ENCODE measurements at places on chromosomes 7 and 10.

DNA sequence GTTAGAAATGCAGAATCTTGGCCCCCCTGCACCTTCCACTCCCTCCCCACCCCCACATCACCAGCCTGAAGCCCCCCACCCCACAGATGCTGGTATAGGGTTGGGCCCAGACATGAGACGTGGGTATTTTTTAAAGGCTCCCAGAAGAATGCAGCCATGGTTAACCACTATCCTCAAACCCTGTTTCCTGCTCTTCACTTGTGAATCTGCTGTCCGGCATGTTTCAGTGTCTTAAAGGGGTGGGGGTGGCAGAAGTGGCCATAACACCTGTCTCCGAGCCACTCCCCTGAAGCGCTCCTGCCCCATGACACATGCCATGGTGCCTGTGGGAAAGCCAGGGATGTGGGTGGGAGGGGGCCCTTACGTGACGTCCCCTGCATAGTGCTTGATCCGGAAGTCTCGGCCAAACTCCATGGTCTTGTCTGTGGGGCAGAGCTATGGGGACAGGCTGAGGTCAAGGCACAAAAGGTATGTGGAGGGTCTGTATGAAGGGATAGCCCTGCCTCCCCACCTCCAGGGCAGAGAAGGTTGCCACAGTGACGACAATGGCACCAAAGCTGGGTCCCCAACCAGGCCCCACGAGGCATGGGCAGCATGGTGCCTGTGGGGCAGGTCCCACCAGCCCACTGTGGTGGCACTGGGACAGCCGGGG is 9.6 kb downstream of the MYO1G start:
- DNase-seq, result no peak

DNA sequence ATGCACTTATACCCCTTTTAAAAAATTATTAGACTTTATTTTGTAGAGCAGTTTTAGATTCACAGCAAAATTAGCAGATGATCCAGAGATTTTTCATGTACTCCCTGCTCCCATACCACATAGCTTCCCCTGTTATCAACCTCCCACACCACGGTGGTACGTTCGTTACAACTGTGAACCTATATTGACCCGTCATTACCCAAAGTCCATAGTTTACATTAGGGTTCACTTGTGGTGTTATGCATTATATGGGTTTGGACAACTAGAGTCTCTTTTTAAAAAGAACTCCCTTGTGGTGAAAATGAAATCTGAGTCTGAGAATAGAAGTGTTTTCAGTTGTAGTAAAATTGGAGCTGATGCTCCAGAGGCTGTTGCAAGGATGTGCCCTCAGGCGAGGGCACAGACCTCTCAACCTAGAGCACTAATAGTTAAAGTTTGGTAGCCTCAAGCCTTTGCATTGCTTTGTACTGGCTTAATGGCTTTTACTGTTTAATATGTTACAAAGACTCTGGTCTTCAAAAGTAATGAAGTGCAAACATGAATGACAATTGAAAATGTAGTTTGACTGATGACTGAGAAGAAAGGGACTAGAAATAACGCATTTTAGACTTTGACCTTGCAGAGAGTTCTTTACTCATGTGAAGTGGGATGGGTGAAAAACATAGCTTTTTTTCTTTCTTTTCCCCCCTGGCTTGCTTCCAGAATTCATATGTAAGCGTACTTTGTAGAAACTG is 30.6 kb upstream of the CSTF2T start:
- no peak for DNase-seq

DNA sequence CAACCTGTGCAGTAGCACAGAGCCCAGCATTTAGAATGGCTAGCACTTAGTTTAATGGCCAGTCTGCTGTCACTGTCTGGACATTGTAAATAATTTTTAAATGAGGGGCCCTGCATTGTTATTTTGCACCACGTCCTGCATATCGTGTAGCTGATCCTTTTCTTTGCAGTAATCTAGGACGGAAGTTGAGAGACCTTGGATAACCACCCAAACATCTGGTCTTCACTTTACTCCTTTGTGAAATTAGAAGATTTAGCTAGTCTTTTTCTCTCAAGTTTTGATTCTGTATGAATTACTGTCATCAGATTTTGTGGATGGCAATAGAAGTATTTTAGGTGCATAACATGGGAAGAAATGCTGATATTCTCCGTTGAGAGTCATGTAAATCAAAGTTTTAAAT is 1.9 kb downstream of the MIOS start:
- DNase-seq, result peak; percentile 10

- peak; percentile 15 for DNase-seq
Measured at GRCh38 chr7:92909686-92910475, 73.5 kb upstream of the CDK6 start.

DNA sequence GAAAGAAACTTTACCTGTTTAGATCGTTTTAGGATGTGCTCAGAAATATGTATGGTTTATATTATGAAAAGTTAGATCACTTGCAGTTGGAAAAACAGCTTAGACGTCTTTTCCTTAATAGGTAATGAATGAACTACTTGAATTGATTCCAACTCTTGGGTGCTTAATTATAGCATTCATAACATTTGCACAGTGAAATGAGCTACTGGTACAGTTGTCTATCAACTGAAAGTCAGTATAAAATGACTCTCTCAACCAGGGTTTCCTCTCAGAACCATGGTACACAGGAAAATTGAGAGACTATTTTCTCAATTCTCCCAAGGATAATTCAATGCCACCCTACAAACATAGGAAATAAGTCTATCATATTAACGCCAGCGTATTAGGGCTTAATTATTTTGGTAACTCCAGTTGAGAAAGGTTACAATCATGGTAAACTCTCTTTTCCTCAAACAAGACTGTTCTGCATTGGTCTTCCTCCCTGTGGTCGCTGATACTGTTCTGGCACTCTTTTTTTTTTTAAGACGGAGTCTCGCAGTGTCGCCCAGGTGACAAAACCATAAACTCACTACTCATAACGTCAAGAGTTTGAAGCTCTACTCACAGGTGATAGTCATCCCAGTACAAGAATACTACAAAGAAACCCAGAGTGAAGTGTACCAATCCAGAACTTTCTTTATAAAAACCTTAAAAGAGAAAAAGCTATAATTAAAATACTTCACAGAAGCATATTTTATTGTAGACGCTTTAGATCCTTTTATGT is 2.0 kb downstream of the ANLN start:
- DNase-seq, result no peak
